ENCODE measurements at places on chromosomes 1 and 21.

GRCh38 chr1:65992165-65992821, 199.6 kb downstream of the PDE4B start:
- no peak for DNase-seq

- no peak for DNase-seq
These were observed 41.2 kb downstream of the PRAMEF20 start for GRCh38 chr1:13451399-13451965.

- no peak for DNase-seq
These were observed 24.4 kb downstream of the FOXO6 start for GRCh38 chr1:41385398-41386195.

GRCh38 chr1:9482816-9483572, 56.3 kb upstream of the SLC25A33 start:
- DNase-seq: no peak

DNA sequence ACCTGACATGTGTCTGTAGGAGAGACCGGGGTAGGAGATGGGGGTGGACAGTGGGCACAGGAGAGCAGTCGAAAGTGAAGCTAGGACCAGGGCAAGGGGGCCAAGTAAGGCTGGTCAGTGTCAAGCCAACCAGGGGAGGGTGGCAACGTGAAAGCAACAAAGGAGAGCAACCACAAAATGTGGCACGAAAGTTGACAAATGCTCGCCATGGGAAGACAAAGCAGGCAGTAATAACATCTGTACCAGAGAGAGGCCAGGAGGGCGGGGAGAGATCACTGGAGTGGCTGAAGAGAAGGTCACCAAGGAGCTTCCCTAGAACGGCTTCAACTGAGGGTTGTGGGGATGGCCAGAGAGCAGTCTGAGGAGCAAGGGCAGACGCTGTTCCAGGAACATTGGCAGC, 17.0 kb downstream of the QSOX1 start:
- DNase-seq: no peak

GRCh38 chr1:219367496-219367895, 193.8 kb downstream of the LYPLAL1 start:
- DNase-seq: no peak

- no peak for DNase-seq
These were observed 56.7 kb downstream of the B3GALT5 start for GRCh38 chr21:39669485-39669884.

GRCh38 chr1:74763807-74764206, 30.9 kb downstream of the TYW3 start:
- DNase-seq: peak; percentile 12

DNA sequence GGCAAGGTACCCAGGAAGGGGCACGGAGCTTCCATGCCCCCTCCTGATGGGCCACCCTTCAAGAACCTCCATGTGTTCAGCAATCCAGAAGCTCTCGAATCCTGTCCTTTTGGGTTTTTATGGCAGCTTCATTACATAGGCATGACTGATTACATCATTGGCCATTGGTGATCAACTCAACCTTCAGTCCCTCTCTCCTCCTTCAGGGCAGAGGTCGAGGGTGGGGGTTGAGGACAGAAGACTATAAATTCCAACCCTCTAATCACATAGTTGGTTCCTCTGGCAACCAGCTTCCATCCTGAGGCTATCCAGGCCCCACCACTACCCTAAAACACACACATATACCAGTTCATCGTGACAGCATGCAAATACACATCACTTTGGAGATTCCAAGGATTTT, 135.7 kb downstream of the ZNF281 start:
- no peak for DNase-seq

- peak; percentile 26 for DNase-seq
These were observed 859 bp downstream of the IFFO2 start for GRCh38 chr1:18955441-18956192.

DNA sequence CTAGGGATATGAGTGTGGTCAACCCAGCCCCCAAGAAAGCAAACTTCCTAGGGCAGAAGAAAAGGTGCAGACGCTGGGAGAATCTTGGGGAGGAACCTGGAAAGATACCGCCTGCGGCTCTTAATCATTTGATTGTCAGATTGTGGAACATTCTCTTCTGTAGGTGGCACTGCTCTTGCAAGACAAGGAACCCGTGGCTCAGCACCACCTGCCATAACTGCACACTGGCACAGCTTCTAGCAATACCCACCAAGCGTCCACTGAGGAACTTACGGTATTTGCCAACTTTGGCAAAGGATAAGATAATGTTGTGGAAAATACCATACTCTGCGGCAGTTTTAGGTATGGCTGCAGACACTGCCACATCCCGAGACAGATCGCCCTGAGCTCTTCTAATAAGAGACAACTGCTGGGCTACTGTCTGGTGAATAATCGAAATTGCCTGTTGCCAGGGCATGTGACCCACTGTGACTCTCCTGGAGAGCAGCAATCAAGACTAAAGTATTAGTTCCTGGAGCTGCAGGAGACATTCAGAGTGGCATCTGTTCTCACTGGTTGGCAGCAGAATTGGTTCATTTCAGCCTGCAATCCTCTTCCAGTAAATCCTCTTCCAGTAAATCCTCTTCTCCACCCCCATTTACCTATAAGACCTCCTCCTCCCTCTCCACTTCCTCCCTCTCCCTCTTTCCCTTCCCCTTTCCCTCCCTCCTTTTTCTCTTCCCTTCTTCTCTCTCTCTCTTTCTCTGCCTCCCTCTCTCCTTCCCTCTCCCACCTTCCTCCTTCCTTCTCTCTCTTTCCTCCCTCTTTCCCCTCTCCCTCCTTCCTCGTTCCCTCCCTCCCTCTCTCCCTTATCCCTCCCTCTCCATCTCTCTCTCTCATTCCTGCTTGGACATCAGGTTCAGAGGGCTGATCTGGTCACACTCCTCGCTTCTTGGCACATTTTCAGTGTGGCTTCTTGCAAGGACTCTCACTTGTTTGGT, 49.7 kb upstream of the B3GALT5 start:
- DNase-seq: no peak

- peak; percentile 89 for DNase-seq
These were observed 26.9 kb downstream of the SORT1 start for GRCh38 chr1:109370712-109371340.

DNA sequence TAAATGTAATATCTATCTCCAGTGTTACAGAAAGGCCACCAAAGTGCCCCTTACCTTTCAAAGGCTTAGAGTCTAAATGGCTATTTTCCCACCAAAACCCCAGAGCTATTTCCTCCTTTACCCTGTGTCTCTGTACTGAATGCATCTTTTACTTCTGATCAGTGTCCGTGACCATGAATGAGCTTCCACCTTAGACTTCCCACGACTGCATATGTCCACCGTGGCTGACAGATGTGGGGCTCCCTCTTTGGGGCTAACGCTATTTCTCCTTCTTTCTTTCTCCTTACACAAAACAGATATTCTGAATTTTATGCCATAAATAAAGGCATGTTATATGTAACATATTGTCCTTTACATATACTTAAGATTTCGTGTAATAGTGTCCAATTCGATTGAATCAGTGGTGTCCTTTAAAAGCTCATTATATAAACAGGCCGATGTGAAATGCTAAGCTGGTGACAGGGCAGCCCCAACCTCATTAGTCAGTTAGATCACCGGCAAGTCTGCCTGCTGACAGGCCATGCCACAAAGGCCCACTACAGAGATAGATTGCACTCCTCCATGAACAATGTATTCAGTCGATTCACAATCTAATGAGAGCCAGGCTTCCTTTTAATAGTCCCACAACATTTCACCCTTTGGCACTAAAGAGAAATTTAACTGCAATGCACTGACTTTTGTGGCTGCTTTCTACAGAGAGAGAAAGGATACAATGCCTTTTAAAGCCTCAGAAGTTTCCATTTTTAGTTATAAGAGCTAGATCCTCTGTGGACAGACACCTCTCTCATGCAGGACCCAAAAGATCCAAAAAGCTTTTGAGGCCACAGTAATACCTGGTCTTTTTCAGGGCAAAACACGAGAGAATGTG, 297.9 kb downstream of the PCP4 start:
- DNase-seq: no peak

GRCh38 chr21:35236090-35236489, 187.0 kb upstream of the RUNX1 start:
- no peak for DNase-seq

DNA sequence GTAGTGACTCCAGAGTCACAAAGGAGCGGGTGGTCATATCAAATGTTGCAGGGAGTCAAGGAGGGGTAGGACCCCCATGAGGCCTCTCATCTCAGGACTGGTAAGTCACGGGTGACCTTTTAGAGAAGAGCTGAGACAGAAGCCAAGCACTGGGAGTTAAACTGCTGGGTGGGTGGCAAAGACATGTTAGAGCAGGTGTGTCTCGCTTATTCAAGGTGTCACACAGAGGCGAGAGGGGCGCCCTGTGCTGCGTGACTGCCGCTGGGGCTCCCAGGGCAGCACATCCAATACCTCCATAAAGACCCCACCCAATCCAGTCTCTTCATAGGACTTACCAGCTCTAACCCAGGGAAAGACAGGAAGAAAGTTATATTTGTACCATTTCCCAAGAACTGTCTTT, 15.2 kb downstream of the CASQ2 start:
- DNase-seq: no peak

- DNase-seq: no peak
These were observed 9.5 kb downstream of the TFF3 start for GRCh38 chr21:42305707-42306147.

- DNase-seq: peak; percentile 42
These were observed 178.7 kb downstream of the MRPL39 start for GRCh38 chr21:25428537-25428936.

DNA sequence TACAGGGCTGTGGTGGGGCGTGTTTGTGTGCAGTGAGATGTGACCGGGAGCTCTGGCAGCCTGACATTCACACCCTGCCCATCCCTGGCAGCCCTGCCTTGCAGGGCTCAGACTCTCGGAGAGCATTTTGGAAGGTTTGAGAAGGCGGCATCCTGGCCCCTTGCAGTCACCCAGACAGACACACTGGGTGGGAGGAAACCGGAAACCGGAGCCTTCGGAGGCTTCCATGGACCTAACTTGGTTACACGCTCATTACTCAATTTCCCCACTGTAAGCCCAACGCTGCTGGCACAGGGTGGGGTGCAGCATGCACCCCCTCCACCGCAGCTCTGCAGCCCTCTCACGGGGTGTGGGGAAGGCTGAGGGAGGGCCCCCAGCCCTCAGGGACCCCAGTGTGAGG, 22.2 kb upstream of the RSPO1 start:
- no peak for DNase-seq

GRCh38 chr1:198155253-198155652, 1.5 kb upstream of the NEK7 start:
- DNase-seq: peak; percentile 55

- DNase-seq: no peak
These were observed 12.4 kb downstream of the KLHDC8A start for GRCh38 chr1:205344066-205344928.

DNA sequence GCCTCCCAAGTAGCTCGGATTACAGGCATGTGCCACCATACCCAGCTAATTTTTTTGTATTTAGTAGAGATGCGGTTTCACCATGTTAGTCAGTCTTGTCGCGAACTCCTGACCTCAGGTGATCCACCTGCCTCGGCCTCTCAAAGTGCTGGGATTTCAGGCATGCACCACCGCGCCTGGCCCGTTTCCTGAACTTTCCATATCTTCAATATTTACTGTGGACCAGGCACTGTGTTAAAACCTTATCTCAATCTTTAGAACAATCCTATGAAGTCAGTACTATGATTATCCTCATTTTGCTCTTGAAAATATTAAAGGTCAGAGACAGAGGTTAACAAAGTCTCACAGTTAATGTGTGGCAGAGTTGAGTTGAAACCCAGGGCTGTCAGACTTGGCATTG, 1.6 kb upstream of the ADCY10 start:
- no peak for DNase-seq

GRCh38 chr1:228162286-228163006, 3.2 kb upstream of the IBA57 start:
- DNase-seq: no peak

DNA sequence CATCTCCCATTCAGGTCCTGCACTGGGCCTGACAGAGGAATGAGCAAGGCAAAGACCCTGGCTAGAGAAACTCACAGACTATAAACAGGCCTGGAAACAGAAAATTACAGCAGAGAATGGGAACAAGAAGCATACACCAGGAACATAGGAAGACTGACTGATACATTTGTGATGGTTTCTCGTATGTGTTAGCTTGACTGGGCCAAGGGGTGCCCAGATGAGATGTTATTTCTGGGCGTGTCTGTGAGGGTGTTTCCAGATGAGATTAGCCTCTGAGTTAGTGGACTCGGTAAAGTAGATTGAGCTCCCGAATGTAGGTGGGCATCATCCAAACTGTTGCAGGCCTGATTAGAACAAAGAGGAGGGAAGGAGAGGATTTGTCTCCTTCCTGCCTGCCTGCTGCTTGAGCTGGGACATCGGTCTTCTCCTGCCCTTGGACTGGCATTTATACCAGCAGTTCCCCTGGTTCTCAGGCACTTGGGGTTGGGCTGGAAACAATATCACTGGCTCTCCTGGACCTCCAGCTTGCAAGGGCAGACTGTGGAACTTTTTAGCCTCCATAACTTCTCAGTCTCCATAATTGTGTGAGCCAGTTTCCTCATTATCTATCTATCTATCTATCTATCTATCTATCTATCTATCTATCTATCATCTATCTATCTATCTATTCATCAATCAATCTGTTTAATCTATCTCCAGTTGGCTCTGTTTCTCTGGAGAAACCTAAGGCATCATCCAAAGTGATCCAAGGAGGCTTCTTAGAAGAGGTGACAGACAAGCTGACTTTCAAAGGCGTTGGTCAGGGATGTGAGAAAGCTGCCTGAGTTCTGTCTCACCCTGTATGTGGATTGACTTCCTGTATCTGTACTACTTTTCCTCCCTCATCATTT, 9.7 kb upstream of the FOXO6 start:
- DNase-seq: no peak

- DNase-seq: no peak
These were observed 11.3 kb upstream of the SAMSN1 start for GRCh38 chr21:14557413-14557812.

DNA sequence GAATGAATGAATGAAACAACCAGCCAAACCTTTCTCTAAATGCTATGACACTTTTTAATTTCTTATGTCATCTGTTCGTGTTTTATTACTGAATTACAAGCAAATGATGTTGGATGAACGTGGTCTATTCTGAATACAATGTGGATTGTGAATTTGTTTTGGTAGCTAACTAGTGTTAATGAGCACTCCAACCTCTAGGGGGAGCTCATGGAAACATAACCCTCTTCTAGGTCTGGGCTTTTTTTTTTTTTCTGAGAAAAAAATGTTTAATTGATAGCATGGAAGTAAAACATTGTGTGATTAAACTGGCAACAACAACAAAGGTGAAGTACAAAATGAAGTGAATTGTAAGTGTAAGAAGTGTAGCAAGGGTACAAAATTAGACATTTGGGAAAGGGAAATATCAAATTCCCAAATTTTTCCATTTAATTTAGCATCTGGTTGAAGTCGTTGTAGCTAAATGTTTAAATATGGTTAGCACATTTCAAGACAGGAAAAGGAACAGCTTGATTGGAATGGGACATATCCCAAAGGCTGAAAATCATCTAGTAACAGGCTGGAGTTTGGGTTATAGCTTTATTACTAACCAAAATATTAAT, 42.6 kb upstream of the PTGS2 start:
- DNase-seq: peak; percentile 59

- no peak for DNase-seq
These were observed 161.7 kb downstream of the PBX1 start for GRCh38 chr1:164720440-164721227.

Data from fibroblast of mammary gland (primary cell).